Stimulated activated CD4-positive, alpha-beta T cell treated with anti-CD3 and anti-CD28 coated beads, Interleukin-15, amount 100 ng/mL, for 1 hour (primary cell): ENCODE measurements at places on chromosomes 2 and 18.

- no peak for DNase-seq
Measured at GRCh38 chr2:197088694-197089093, 162.2 kb upstream of the PGAP1 start.

DNA sequence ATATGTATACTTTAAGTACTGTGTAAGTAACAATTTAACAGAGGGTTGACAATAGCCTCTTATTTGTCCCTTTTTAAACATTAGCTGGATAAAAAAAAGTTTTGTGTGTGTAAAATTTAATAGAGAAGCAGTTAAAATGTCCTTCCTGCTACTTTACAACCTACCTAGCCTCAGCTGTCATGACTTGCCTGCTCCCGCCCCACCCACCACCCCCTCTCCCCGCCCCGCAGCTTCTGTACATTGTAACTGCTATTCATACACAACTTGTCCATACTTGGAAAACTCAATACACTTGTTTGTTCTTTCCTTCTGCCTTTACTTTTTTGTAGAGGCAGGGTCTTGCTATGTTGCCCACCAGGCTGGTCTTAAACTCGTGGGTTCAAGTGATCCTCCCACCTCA, 19.5 kb downstream of the RELCH start:
- DNase-seq = no peak

- no peak for DNase-seq
Measured at GRCh38 chr2:47056868-47057686, 98.0 kb downstream of the STPG4 start.

DNA sequence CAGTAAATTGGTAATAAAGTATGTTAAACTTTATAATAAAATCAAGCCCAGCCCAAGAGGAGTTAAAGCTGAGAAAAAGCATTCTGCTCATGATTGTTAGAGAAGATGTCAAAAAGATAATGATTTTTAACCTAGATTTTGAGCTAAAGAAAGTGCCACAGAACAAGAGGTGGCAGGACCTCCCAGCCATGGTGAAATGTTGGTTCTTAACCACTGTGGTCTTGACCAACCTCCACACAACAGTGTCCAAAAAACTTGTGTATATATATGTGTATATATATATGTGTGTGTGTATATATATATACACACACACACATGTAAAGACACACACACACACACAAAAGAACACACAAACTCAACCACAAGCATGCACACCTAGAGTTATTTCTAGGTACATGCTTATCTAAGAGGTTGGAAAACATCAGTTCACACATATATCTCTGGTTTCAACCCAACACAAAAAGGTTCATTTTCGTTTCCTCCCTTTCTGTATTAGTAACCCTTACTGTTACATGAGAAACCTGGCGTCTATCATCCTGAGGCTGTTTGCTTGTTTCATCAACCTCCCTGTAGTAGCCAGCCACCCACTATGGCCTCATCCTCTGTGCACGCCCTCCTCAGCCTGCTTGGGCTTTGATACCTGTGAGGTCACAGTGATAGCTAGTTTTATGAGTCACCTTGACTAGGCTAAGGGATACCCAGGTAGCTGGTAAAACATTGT, 631.8 kb upstream of the ID2 start:
- no peak for DNase-seq

DNA sequence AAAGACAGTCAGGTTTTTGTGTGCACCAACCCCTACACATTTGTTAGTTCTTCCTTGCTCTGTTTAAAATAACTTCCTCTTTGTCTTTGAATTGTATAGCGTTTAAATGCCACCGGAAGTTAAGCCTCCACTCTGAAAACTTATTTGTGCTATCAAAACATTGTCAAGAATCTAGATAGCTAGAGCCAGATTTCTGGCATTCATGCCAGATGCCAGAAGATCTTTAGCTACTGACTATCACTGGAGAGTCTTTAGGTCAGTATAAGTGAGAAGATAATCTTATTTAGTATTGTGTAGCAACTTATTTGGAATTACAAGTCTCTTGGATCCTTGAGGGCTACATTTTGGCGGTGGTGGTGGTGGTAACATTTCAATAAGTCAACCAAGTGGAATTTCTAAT, 63.4 kb upstream of the ADAM23 start:
- no peak for DNase-seq

- no peak for DNase-seq
Measured at GRCh38 chr2:33000986-33001385, 54.2 kb downstream of the LTBP1 start.

GRCh38 chr2:186551323-186552050, 38.4 kb upstream of the ITGAV start:
- DNase-seq = no peak

- DNase-seq = no peak
Measured at GRCh38 chr2:229267080-229267479, 4.0 kb downstream of the PID1 start.
